HS-5 (cell line): ENCODE measurements at places on chromosomes 13 and 19.

GRCh38 chr13:39037410-39037879 is 444 bp downstream of the PROSER1 start:
- no peak for DNase-seq

GRCh38 chr19:10372690-10373089 is 7.7 kb downstream of the TYK2 start:
- DNase-seq: no peak

GRCh38 chr19:38425810-38426466 is at the start of gene RASGRP4:
Gene RASGRP4, minus strand, starts transcription at chr19:38426219. Its CDS starts 128 bp downstream, at chr19:38426091.
- DNase-seq: no peak

DNA sequence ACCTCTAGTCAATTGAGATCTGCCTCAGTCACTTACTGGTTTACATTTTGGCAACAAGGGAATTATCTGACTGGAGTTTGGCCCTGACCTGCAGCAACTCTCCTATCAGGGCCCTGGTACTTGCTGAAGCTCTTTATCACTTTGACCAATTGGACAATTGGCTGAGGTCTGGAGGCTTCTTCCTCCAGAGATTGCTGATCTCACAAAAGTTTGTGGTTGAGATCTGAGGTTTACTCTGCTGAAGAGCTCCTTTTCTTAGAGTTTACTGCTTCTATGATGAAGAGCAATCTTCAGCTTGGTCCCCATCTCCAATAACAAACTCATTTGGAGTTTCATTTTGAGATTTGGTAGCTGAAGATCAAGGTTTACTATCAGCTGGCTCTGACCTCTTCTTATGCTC is 276.9 kb upstream of the SGCG start:
- DNase-seq: no peak

- no peak for DNase-seq
Observed at GRCh38 chr13:24213932-24214331, 53.4 kb downstream of the SPATA13 start.

DNA sequence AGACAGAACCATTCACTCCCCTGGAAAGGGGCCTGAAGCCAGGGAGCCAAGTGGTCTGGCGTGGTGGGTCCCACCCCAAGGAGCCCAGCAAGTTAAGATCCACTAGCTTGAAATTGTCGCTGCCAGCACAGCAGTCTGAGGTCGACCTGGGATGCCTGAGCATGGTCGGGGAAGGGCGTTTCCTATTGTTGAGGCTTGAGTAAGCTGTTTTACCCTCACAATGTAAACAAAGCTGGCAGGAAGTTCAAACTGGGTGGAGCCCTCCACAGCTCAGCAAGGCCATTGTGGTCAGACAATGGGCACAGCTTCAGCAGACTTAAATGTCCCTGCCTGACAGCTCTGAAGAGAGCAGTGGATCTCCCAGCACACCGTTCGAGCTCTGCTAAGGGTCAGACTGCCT is 195.6 kb upstream of the DACH1 start:
- no peak for DNase-seq

- DNase-seq: no peak
Observed at GRCh38 chr13:105083992-105084391, 1451.5 kb downstream of the EFNB2 start.

DNA sequence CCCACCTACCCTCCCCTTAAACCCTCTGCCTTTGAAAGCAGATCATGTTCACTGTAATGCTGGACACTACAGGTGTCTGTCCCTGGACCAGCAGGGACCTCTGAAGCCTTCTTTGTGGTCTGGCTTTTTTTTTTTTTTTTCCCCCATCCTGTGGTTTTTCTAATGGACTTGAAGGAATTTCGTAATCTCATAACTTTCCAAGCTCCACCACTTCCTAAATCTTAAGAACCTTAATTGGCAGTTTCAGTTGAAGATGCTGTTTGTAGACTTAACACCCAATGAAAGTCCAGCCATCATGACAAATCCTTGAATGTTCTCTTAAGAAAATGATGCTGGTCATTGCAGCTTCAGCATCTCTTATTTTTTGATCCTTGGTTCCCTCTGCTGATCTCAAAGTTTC is 45.0 kb upstream of the LRCH1 start:
- no peak for DNase-seq

GRCh38 chr13:72545030-72545719 is 182.3 kb downstream of the MZT1 start:
- no peak for DNase-seq

- DNase-seq: no peak
Observed at GRCh38 chr13:112062571-112063570, 4.1 kb upstream of the SOX1 start.

DNA sequence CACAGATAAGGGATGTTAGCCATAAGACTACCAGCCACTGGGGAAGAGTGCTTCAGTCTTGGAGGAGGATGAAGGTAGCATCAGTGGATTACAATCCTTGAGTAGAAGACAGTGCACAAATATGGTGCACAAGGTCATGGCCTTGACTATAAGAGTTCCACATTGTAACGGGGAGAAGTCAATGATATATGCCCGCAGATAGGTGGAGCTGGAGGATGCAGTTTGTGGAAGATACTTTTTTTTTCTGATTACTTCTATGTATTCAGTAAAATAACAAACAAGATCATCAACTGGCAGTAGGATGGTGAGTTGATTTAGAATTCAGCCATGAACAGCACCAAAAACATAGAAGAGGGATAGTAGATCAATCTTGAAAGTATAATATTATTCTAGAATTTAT is 926.8 kb upstream of the MIR17HG start:
- DNase-seq: no peak

GRCh38 chr13:48493066-48493765 is 39.7 kb downstream of the RCBTB2 start:
- DNase-seq: no peak

DNA sequence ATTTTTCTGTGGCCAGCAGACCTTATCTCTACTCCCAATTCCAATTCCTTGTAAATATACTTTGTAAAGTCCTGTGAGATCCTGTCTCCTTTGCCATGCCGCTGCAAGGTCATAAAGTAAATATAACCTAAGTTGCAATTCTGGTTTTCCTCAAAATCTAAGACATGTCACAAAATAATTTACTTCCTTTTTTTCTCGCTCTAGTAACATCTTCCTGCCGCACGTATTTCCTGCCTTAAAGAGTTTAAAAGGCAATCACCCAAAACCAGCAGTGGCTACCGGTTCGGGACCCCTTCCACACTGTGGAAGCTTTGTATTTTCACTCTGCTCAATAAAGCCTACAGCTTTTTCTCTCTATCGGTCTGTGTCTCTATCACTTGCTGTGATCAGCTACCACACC is 832.0 kb upstream of the SLITRK5 start:
- no peak for DNase-seq

- no peak for DNase-seq
Observed at GRCh38 chr19:1474765-1475351, 4.2 kb downstream of the C19orf25 start.

GRCh38 chr13:49292742-49293486 is 45.2 kb downstream of the CDADC1 start:
- DNase-seq: no peak

DNA sequence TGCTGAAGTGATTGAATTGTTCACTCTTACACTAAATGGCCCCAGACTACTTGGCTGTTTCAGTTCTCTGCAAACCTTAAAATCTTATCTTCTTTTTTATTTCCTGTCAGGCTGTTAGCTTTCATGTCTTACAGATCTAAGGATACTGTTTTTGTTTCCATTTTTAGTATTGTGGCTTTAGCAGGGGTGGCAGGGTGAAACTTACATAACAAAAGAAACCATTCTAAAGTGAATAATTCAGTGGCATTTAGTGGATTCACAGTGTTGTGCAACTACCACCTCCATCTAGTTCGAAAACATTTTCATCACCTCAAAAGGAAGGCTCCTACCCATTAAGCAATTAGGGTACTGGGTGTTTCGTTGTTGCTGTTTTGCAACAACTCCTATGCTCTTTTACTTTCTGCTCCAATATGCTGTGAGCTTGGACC is 19.8 kb downstream of the TMEM272 start:
- DNase-seq: no peak

DNA sequence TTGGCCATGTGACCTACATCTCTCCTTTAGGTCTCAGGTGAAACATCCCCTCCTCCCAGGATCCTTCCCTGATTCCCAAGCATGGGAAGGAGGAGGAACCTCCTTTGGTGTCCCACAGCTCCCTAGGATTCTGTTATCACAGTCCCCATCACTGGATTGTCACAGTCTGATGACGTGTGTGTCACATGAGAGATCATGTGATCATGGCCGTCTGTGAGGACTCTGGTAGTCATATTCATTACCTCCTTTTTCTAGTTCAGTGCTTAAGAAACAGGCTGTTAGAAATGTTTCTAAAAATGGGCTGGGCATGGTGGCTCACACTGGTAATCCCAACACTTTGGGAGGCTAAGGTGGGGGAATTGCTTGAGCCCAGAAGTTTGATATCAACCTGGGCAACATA is 3.0 kb downstream of the DHX34 start:
- no peak for DNase-seq

DNA sequence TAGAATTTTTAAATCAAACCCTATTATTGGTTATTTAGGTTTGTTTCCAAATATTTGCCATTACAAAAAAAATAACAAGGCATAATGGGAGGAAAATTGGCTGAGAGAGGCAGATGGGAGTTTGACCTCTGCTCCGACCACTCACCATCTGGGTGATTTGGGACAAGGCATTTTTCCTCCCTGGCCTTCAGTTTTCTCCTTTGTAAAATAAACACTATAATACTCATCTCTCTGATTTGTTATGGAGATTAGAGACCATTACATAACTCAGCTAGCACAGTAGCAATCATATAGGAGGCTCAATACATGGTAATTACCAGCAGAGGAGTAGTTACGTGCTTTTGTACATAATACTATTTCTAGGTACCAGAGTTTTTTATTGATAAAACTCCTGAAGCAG is 70.2 kb upstream of the STK24 start:
- DNase-seq: no peak

- DNase-seq: no peak
Observed at GRCh38 chr19:2555422-2556220, 79.7 kb downstream of the GADD45B start.

DNA sequence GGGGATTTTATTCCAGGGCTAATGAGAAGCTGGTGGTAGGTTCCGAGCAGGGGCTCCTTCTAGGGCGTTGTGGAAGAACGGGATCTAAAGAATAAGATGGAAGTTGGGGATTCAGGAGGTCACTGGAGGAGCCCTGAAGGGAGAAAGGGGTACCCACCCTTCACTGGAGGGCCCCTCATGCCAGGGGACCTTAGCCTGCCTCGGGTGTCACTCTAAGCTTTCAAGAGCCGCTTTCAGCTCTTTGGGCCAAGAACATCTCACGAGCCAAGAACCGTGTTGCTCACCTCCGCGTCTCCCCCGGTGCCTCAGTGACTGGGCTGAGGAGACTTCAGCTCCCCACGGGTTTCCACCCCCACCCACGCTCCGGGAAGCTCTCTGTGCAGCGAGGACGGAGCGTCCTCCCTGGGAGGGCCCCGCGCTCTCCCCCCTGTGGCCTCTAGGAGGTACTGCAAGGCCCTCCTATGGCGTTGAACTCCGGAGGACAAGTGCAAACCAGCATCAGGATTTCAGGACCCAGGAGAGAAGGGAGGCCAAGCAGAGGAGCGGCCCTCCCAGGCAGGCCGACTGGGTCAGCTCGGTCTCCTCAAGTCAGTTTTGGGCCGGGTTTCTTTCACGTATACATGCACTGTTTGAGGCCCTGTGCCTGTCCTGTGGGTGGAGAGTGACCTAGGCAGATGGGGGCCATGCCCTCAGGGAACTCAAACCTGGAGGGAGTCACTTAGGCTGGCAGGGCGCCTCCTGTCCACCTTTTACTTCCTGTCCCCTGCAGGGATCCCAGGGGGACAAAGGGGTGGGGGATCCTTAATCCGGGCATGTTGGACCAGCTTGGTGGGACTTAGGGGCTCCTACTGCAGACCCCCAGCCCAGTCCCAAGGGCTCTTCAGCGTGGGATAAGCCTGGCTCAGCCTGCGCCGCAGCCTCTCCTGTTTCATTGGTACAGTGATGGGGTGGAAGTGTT is 5.1 kb upstream of the KRTDAP start:
- no peak for DNase-seq

DNA sequence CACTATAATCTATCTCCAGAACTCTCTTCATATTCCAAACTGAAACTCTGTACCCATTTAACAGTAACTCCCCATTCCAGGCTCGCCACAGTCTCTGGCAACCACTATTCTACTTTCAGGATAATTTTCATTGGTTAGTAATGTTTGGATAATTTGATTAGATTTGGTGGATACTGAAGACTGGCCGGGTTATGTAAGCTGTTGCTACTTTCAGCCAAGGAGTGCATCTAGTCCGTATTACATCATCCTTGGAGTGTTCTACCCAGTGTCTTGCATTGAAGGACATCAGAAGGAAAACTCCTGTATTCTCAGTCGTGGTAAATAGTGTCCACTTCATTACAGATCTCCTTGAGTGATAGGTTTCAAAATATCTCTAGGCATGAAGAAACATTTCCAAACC is 60.5 kb downstream of the PCCA start:
- no peak for DNase-seq

DNA sequence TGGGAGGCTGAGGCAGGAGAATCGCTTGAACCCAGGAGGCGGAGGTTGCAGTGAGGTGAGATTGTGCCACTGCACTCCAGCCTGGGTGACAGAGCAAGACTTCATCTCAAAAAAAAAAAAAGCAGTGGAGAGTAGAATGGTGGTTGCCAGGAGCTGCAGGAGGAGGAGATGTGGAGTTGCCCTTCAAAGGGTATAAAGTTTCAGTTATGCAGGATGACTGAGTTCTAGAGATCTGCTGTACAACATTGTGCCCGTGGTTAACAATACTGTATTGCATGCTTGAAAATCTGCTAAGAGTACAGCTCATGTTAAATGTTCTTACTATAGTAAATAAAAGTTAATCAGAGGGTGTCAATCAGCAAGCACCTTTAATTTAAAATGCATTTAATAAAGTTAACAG is 28.4 kb upstream of the LATS2 start:
- no peak for DNase-seq

- no peak for DNase-seq
Observed at GRCh38 chr13:19650742-19651141, 17.3 kb downstream of the MPHOSPH8 start.

DNA sequence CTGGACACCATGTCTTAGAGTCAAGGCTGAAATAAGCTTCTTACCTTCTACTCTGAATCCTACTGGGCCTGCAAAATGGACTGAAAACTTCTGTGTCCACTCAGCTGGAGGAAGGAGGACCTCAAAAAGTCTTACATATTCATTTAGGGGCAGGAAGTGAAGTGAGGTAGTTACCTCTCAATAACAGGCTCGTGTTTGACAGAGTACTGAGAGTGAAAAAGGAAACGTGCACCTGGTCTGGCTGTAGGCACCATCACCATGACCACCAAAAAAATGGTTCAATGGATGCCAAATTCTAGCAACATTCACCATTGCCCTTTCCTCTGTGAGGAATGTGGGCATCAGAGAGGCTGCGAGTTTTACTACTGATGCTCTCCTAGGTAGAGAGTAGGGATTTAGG is 176.2 kb downstream of the RFC3 start:
- no peak for DNase-seq

DNA sequence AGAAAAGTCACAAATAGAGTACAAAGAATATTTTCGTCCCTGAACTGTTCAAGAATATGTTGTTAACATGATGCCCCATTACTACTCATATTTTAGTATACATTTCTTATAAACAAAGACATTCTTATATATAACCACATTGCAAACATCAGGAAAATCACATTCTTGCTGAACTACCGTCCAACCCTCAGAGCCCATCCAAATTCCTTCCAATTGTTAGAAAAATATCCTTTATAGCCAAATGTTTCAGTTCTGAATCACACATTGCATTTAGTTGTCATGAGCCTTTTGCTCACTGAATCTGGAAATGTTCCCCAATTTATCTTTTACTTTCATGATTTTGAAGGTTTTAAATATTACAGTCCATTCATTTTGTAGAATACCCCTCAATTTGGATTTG is 467.8 kb upstream of the ARGLU1 start:
- DNase-seq: peak; percentile 2
